ENCODE measurements at places on chromosomes 1 and 21.

DNA sequence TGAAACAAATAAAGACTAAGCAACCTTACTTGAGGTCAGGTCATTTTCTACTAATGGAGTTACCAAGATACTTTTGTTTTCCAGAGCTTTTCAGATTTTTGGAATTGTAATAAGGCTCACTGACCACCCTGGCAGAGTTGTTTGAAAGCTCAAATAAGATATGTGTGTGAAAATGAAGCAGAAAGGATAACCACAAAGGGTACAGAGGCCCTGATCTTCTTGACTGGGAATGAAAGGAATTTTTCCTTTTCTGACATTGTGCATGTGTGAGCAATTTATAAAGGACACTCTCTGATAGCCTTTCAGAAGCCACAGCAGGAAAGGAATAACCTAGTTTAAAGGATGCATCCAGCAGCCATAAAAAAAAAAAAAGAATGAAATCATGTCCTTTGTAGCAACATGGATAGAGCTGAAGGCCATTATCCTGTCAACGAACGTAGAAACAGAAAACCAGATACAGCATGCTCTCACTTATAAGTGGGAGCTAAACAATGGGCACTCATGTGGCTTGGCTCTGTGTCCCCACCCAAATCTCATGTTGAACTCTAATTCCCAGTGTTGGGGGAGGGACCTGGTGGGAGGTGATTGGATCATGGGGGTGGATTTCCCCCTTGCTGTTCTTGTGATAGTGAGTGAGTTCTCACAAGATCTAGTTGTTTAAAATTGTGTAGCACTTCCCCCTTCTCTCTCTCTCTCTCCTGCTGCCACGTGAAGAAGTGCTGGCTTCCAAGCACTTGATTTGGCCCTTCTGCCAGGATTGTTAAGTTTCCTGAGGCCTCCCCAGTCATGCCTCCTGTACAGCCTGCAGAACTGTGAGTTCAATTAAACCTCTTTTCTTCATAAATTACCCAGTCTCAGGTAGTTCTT, 3.1 kb upstream of the SRP9 start:
- DNase-seq = no peak
- no peak overlapping the region for H3K4me3 ChIP-seq
- H3K27me3 ChIP-seq = no peaks in the 10 kb centered on the region
- H3K27ac ChIP-seq = no peak overlapping the region
- peaks cover 6% of the 10 kb centered on the region for H3K4me1 ChIP-seq

GRCh38 chr1:160542303-160542945, 19.4 kb upstream of the SLAMF6 start:
- H3K27me3 ChIP-seq = no peaks in the 10 kb centered on the region
- peaks cover 44% of the 10 kb centered on the region for H3K4me1 ChIP-seq
- H3K36me3 ChIP-seq = peaks cover 6% of the 10 kb centered on the region
- DNase-seq = no peak
- H3K4me3 ChIP-seq = no peak overlapping the region
- H3K27ac ChIP-seq = peak overlapping the region; percentile 17

DNA sequence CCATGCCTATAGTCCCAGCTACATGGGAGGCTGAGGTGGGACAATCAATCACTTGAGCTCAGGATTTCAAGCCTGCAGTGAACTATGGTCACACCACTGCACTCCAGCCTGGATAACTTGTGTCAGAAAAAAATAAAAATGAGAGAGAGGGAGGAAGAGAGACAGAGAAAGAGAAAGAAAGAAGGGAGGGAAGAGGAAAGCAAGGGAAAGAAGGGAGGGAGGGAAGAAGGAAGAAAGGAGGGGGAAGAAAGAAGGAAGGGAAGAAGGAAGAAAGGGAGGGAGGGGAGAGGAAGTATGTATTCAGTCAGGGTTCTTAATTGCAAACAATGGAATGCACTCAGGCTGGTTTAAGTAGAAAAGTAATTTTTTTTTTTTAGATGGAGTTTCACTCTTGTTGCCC, 7.9 kb upstream of the HENMT1 start:
- no peaks in the 10 kb centered on the region for H3K36me3 ChIP-seq
- no peaks in the 10 kb centered on the region for H3K4me1 ChIP-seq
- H3K4me3 ChIP-seq = no peak overlapping the region

DNA sequence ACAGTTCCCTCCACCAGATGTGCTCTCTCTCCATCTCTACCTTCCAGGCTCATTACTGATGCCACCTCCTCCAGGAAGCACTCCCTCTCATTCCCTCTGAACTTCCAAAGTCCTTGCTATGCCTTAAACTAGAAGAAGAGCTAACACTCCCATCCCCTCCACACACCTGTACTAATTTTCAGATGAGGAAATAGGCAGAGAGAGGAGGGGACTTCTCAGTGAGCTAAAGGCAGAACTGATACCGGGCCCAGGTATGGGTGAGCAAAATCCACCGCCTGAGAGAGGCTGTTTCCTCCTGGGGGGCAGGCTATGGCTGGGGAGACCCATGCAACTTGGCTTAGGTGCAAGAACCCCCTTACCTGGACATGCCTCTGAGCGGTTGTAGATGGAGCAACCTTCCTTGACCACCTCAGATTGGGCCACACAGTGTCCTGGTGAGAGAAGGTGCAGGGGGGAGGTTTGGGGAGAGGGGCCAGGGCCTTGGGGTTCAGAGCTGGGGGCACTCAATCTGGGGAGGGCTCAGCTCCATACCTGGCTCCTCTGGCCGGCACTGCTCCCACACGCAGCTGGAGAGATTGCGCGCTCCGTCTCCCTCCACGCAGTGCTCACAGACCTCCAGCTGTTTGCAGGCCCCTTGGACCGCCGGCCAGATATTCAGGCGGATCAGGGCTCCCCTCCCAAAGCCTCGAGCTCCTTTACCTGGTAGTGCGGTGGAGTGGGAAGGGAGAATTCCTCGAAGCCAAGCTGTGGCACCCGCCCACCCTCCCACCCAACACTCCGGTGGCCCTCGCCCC, 967 bp downstream of the CD164L2 start:
- no peak overlapping the region for H3K27ac ChIP-seq
- no peaks in the 10 kb centered on the region for H3K27me3 ChIP-seq
- no peak for DNase-seq
- no peak overlapping the region for H3K4me3 ChIP-seq
- no peaks in the 10 kb centered on the region for H3K4me1 ChIP-seq

DNA sequence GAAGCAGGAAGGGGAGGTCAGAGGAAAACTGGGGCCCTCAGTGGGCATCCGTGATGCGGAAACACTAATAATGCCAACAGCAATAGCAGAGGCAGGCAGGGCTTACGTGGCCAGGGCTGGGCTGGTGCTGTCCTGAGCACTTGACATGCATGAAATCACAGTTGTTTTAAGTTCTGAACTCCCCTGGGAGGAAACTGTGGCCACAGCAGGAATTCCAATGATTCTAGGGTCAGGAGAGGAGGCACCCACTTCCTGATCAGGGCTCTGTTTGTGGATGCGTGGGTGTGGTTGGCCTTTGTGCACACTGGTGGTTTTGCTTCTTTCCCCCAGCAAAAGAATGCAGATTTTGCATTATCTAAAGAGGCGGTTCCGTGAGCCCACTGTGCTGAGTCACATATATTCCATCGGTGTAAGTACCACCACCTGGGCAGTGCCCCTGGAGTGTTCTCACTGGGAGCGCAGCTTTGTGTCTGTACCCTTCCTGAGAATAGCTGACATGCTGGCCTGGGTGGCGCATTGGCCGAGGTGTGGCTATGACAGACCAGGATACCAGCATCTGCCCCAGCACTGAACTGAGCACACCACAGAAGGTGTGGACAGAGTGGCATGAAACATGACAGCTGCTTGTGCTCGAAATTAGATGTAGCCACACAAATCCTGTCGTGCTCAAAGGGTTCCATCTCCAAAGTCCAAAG, 71.0 kb downstream of the PDE9A start:
- no peak overlapping the region for H3K27ac ChIP-seq
- H3K36me3 ChIP-seq = no peaks in the 10 kb centered on the region
- H3K4me3 ChIP-seq = no peak overlapping the region
- H3K27me3 ChIP-seq = no peaks in the 10 kb centered on the region

DNA sequence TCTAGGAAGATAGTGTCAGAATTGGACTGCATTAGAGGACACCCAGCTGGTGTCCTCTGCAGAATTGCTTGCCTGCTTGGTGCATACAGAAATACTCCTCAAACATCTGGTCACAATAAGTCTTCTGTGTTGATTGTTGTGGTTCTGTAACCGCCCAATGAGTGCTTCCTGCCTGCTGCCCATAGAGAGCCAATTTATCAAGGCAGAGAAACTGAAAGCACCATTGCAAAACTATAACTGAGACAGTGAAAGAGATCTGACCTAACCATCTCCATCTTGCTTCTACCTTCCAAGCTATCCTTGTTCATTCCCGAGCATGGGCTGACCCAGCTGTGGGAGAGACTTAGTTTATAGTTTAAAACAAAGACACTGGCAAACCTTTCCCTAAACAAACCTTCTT, 462.4 kb upstream of the RGS18 start:
- H3K36me3 ChIP-seq = no peaks in the 10 kb centered on the region
- no peak for DNase-seq
- no peak overlapping the region for H3K4me3 ChIP-seq
- H3K27ac ChIP-seq = no peak overlapping the region
- no peaks in the 10 kb centered on the region for H3K4me1 ChIP-seq

DNA sequence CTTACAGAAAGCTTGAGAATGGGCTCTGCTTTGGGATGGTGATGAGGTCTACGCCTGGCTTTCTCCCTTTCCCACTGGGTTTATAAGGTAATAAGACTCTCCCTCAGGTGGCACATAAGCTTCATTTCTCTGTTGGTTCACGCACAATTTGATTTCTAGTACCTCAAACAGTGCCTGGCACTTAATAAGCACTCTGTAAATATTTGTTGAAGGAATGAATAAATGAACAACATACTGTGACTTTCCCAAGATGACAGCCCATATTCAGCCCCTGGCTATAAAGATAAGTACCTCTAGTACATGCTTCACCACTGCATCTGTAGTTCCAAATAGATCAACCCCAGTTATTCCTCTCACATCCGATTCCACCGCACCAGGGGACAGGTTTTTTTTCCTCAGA, 17.8 kb downstream of the COPA start:
- peaks cover 61% of the 10 kb centered on the region for H3K36me3 ChIP-seq
- H3K27me3 ChIP-seq = no peaks in the 10 kb centered on the region
- no peak overlapping the region for H3K27ac ChIP-seq
- H3K4me3 ChIP-seq = no peak overlapping the region

- H3K27me3 ChIP-seq = no peaks in the 10 kb centered on the region
- H3K4me1 ChIP-seq = no peaks in the 10 kb centered on the region
- H3K27ac ChIP-seq = no peak overlapping the region
These were observed 92.5 kb downstream of the SLC25A24 start for GRCh38 chr1:108107658-108108057.

All from effector memory CD4-positive, alpha-beta T cell (primary cell).